ENCODE measurements at places on chromosomes 4 and X.

DNA sequence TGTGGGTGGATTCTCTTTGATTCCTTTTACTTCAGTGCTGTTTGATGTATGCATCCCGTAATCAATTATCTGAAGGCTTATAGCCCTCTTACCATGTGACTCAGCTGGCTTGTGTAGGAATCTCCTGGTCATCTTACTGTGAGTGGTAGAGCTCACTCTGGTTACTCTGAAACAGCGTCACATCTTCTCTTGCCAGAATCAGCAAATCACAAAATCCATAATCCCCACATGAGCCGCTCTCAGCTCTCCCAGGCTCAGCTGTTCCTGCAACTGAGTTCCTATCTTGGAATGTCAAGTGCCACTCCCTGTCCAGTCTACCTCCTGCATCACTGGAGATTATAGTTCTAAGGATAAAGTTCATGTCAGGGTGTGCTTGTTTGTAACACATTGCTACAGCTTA is 278.0 kb downstream of the FBXO8 start:
- DNase-seq = no peak

DNA sequence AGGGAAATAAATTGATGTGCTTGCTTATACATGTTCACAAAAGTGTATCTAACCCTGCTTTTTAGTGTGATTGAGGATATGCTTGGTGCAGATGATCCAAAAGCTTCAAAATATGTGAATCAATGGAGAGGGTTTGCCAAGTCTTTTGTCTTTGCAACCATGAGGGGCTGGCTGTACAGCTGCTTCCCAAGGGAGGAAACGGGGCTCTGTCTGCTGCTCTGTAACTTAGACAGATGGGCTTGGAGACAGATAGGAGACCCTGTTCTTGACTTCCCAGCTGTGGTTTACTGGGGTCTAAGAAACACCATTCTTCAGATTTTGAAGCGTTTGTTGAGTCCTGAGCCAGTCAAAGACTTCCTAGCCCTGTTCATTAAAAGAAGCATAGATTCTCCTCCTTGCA is 152.3 kb downstream of the DCLK2 start:
- DNase-seq = no peak

DNA sequence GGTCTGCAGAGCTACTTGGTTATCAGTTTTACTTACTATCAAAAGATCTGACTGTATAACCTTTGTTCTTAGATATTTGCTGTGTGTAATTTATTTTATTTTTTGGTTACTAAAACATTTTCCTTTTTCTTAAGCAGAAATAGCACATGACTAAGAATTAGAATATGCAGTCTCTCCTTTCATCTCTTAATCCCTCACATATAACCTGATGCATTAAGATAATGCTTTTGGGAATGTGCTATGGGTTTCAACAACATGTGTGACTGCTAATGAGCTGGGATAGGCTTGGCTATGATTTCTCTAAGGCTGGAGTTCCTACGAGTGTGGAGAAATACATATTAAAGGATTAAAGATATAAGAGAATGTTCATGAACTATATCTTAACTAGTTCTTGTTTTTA is 41.5 kb downstream of the SHROOM3 start:
- DNase-seq = no peak

GRCh38 chr4:38869511-38869910 is 1.9 kb downstream of the FAM114A1 start:
- no peak for DNase-seq

DNA sequence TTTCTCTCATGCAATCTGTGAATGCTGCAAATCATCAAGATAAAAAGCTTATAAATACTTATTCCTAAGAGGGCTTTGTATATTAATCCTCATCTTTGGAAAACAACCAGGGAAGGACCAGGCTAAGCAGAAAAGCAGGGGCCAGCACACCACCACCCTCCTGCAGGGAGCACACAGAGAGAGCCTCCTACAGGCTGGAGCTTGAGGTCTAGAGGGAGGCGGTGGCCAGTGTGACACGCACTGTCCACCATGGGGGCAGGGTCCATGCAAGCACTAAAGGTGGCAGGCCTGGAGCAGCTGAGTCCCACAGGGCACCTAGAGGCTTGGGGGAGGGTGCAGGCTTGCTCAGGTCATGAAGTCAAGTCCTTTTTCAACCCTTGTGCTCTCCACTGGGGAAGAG is 236.9 kb downstream of the TACR3 start:
- no peak for DNase-seq

GRCh38 chrX:41118156-41118555 is 32.9 kb downstream of the USP9X start:
- no peak for DNase-seq

DNA sequence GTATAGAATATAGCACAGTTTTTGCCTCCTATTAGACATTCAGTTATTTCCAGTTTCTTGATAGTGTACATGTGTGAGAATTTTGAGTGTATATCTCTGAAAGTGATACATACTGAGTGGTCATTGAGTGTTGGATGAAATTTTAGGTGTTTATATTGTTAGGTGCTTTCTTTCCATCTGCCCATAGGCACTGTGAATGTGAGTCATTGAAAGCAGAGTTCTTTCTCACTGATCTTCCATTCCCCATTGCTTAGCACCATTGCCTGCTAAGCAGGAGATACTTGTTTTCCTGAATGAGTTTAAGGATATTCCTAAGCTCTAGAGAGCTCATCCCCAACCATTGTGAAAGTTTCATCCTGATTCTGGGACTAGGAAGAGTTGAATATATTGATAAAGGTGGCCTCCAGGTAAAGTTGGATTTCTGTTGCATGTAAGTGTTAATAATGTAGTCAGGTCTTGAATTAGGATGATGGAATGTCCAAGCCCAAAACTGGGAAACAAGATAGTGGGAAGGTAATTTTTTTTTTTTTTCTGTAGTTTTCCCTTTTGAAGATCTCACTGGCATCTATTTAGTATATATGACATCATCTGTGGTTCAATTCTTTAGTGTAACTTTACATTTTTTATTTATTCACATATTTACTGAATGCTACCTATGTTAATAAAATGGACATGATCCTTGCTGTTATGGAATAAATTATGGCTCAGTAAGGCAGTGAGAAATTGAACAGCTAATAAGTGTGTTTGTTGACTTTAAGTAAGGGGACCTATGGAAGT is 22.1 kb downstream of the UBE2K start:
- DNase-seq = no peak

- DNase-seq = no peak
Observed at GRCh38 chrX:14357314-14357713, 172.0 kb upstream of the GLRA2 start.

- DNase-seq = no peak
Observed at GRCh38 chrX:44234116-44234515, 109.4 kb downstream of the EFHC2 start.

DNA sequence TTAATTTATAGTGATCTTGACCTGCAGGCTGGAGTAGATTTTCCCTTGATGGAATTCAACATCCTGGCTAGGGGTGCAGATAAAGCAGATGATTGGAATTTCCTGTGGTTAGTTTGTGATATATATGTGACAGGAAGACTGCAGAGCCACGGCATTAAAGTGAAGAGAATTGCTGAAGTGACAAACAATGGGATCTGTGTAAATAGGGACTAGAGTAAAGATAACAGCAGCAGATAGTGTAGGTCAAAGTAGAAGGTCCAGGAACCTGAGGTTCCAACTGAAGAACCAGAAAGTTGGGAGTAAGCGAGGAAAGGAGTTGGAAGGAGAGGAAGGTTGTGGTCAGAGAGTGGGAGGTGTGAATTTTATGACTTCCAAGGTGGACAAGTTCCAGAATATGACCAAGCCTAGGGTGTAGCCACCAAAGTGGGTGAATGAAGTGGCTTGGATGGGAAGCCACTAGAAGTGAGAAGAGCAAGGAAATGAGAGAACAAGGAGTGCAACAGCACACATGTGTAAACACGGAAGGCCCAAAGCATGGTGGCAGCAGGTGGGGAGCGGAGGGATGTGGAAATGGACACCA is 325.0 kb downstream of the RAB28 start:
- DNase-seq = no peak
